NCI-H2107 (cell line): ENCODE measurements at places on chromosomes 11 and 22.

DNA sequence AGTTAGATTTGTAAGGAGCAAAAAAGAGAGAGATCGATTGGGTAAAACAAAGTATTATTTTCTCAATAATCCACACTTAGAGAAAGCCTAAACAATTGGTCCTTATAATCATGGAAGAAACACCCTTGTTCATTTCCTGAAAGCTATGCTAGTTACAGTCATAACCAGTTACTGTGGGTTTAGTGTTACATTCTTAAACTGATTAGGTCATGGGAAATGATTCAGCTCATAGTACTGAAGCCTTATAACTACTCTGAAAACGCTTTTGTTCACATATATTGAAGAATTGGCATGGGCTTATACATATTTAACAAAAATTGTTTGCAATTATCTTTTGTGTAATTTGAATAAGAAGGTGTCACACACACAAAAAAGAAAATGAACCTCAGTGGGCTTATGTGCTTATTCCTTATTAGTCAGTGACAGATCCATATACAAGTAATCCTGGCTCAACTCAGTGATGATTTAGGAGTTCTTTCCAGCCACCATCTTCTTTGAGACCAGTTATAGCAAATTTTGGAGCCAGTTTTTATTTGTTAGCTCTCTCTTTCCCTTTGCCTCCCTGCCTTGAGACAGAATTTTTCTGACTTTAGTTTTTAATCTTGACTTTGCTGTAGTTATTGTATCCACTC, 198.5 kb upstream of the CTSC start:
- DNase-seq, result no peak

GRCh38 chr11:100908746-100909145, 220.9 kb downstream of the PGR start:
- DNase-seq, result no peak

- no peak for DNase-seq
Observed at GRCh38 chr11:76190376-76190775, 15.9 kb downstream of the WNT11 start.

GRCh38 chr11:90223248-90223585, 368 bp upstream of the CHORDC1 start:
- DNase-seq, result no peak

- no peak for DNase-seq
Observed at GRCh38 chr22:36281781-36282327, 28.9 kb downstream of the APOL1 start.

DNA sequence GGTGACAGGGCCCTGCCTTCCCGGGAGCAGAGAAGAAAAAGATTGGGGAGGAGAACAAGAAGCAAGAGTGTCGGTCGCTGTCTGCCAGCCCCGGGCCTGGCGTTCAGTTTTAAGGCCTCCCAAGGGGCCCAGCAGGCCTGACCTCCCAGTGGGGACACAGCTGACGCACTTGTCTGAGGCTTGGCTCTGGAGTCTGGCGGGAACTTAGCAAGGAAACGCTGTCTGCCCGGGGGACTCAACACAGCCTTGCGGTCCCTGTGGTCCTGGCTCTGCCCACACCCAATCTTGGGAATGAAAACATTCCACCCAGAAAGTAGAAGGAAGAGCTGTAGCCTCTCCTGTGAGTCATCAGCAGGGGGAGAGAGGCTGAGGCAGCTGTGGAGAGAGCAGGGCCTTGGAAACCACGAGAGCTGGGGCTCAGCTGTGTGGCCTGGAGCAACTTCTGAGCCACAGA, 54.4 kb downstream of the TRAF6 start:
- no peak for DNase-seq
